Lower leg skin (tissue), 4 donors: ENCODE measurements at places on chromosomes 4 and X.

GRCh38 chr4:139656614-139657486 lies 8.8 kb upstream of the MGST2 start:
- DNase-seq = no peak

DNA sequence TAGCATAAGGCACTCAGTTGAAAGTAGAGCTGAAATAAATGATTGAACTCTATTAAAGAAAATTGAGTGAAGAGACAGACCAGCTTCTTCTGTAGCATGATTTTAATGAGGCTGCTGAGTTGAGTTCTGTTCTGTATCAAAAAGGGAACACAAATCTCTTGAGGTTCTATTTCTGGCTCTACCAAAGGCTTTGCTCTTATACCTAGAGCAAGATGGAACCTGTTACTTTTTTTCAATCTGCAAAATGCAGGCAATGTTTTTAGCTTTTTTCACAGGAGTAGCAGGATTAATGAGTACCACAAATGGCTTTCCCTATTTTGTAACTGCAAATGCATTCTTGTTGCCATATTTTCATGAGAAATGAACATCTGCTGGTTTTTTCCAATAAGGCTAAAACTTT lies 4.2 kb upstream of the ERVMER34-1 start:
- DNase-seq = no peak

DNA sequence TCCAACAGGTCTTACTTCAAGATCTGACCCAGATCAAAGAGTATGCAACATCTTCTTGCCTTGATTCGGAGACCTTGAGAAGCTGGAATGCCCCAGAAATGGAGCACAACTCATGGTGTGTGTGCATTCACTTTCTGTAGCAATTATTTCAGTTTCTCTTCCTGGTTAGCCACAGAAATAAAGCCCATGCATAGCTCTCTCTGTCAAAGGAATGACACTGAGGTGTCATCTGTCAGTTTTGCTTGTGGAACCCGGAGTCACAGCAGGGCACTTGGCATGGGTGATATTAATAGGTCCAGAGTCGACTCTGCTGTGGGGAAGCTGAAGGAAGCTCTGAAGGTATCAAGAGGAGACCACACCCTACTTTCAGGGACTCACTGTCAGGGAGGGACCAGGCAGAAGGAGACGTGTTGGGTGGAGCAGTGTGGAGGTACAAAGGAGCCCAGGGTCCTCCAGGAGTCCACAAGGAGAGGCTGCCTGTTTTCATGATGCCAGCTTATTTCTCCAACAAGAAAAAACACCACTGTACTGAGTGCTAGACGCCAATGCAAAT lies 10.7 kb downstream of the CLNK start:
- no peak for DNase-seq

DNA sequence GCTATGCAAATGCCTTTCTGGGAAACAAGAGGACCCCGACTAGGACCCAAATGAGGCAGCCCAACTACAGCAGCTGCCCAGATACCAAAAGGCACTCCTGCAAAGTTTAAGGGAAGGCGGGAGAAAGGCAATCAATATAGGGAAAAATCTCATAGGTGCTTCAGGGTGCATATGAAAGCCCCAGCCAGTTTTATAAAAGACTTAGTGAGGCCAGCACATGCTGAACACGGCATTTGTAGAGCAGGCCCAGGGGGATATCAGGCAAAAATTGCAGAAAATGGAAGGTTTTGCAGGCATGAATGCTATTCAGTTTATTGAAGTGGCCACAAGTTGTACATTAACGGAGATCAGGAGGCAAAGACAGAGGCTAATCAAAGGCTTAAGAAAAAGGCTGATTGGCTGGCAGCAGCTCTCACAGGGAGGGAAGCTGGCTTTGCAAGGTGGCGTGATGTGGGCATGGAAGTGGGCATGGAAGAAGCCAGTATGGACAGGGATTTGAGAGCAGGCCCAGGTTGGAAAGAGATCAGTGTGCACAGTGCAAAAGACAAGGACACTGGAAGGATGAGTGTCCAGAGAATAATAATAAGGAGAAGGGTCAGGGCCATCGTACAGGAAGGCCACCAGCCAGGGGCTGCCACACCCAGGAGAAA lies 37.7 kb upstream of the UGT2B7 start:
- no peak for DNase-seq
